ENCODE measurements at places on chromosomes 5 and 9.

- DNase-seq, result no peak
Measured at GRCh38 chr5:78766412-78766762, 117.8 kb upstream of the LHFPL2 start.

GRCh38 chr9:86406366-86406765, 52.2 kb upstream of the TUT7 start:
- no peak for DNase-seq

GRCh38 chr9:135156525-135157510, 69.3 kb downstream of the OLFM1 start:
- DNase-seq, result no peak

DNA sequence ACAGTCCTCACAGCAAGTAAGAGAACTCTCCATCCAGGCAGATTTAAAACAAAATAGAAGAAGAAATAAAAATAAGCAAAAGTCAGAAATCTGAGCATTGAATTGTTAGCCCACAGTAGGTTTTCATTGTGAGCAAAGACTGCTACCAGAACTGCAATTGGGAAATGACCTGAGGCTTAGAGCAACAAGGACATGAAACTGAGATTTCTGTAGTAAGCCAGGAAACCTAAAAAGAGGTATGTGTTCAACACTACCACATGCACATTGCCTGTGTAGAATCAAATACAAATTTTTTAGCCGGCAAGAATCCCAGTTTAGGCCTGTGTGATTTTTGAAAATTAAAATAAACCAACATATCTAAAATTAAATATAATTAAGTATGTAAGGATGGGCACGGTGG, 928.4 kb upstream of the WWC1 start:
- no peak for DNase-seq

GRCh38 chr9:123044586-123044985, 11.1 kb downstream of the GPR21 start:
- no peak for DNase-seq

- DNase-seq, result no peak
Measured at GRCh38 chr5:38636626-38637025, 80.2 kb upstream of the LIFR start.

DNA sequence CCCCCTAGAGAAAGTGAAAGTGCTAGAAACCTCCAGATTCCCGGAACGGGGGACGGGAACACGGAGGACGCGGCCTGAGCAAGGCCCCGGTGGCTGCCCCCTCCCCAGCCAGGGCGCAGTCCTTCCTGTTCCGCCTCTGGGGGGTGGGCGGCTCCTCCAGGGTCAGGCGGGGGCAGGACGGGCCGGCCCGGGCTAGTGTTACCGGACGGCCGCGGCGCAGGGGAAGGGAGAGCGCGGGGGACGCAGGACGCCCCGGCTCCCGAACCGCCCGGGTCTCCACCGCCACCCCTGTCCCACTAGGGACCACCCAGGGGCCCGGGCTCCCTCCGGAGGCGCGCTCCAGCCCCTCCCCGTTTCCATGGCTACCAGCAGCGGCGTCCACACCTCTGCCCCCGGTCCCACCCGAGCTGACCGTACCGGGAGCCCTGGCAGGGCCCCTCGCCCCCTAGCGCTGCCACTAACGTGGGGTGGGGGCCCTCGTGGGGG, 579 bp downstream of the SLC12A7 start:
- DNase-seq, result no peak

DNA sequence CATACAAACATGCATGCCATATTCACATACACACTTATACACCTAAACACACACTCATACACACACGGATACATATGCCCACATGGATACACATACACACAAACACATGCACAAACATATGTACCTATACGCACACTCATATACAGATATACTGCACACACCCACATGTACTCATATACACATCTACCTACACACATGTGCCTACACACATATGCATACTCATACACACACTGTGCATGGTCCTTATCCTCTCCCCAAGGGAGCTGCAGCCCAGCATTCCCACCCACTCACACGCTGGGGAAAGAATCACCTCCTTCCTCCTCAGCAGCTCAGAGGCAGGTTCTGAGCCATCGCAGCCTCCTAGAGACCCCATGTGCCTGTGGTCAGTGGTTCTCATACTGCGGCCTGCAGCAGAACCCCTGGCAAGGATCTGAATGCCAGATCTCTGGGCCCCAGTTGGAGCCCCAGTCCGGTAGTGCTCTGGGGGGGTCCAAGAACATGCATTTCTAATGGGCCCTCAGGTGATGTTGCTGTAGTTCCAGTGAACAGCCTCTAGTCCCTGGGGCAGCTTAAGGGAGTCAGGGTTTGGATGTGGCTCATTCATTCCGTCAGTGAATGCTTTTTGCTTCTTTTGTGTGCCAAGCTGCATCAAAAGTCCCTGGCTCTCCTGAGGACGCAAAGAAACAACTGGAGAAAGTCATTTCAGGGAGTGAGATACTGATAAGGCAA, 39.0 kb downstream of the SEMA4D start:
- DNase-seq, result no peak

DNA sequence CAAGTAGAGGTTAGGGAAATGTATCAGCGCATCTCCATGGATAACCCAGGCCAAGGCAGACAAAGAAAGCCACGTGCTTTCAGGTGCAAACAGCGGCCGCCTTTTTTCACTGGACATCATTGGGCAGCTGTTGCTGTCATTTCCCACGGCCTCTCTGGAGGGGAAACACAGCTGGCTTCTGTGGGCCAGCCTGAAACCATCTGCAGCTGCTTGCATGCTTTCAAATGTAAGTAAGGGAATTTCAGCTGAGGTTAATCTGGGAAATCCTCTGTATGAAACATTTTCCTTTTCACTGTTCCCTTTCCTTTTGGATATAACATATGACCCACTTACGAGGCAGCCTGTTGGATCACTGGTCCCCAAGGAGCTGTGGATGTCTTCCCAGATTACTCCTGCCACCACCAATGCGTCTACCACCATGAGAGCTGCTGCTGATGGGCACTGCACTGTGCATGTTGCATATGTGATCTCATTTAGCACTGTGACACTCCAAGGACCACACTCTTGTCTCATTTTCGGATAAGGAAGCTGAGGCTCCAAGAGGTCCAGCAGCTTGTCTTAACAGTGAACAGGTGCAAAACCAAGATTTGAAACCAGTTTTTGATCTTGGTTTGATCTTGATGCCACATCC, 106.3 kb downstream of the C9orf152 start:
- DNase-seq, result no peak

DNA sequence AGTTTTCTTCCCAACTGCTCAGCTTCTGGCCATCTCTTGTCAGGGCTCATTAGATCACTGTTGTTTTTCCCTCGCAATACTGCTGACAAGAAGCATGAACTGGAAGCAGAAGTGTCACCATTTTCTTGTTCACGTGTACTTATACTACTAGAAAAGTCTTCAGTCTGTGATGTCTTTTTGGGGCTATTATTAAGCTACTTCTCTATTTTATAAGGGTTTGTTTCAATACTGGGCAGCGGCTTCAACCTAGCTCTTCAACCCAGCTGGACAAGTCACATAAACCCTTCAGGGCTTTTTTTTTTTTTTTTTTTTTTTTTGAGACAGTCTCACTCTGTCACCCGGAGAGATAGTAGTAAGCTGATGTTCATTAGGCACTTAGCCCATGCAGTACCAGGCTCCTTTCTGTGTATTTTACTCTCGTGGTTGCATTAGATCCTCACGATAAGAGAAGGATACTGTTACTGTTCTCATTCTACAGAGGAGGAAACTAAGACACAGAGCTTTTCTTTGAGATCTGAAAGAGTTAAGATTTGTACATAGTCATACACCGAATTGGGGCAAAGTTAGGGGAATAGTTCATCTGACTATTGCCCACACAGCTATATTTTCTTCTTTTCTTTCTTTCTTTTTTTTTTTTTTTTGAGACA, 20.5 kb downstream of the RAPGEF1 start:
- no peak for DNase-seq

Data from GDM1 (cell line).